Hypothalamus (tissue), 51 donors: ENCODE measurements at places on chromosomes 3 and 15.

DNA sequence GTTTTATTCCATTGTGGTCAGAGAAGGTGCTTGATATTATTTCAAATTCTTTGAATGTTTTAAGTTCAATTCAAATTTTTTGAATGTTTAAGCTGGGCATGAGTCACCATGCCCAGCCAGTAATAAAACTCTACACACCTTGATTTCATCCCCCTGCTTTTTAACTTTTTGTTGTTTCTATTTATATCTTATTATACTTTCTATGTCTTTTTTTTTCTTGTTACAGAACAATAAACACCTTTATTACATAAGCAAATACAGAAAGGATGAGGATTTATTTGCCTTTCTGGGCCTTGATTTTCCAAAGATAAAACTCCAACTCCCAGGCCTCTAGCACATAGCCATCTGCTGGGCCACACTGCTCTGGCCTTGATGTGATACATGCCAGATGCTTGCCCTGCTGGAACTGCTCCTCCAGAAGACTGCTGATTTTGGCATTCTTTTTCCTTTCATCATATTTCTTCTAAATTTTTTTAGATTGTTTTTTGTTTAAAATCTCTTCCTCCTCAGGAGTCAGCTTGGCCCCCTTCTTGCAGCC is 14.0 kb downstream of the DNAH12 start:
- DNase-seq = no peak

GRCh38 chr3:147099076-147099475 is 307.3 kb downstream of the ZIC4 start:
- no peak for DNase-seq

DNA sequence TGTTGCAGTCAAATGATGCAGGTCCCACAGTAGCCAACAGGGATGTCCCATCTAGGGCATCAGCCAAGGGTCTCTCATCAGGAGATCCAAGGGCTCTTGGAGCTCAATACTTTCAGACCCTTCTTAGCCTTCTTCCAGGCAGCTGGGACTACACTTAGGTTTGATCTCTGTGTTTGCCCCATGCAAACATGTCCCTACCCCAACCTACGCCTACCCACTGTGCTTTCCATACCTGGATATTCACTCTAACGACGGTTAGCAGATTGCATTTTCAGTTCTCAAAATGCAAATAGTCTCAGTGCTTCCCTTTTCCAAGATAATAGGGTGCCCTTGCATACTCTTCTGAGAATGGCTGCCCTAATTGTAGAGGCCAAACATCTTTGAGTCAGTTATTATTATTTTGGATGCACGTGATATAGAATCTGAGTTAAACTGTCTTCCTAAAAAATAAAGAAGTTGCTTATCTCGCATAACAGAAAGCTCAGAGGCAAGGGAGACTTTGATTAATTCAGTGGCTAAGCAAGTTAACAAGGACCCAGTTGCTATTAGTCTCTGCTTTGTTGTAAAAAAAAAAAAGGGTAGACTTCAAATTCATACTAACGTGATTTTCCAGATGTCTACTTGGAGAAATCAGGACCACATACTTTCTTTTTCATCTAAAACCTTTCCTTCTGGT is 1.0 kb upstream of the CEP70 start:
- DNase-seq = no peak

- DNase-seq = no peak
Measured at GRCh38 chr3:128410669-128411573, 55.8 kb downstream of the DNAJB8 start.

DNA sequence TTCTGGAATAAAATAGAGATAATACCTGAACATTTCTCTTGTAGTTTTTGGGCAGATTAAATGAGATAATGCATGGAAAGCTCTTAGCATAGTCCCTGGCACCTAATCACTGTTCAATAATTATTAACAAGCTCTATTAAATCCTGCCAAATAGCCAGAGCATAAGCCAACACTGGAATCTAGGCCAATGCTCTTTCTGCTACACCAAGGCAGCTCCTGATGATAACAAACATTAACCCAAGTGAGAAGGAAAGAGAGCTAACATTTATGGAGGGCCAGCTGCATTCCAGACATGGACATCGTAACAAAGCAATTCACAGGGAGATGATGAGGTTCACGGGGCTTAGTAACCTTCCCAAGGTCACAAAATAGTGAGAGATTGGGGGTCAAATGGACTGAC is 23.3 kb downstream of the LARP6 start:
- DNase-seq = no peak

- no peak for DNase-seq
Measured at GRCh38 chr3:51691021-51691420, 15.8 kb upstream of the GRM2 start.

GRCh38 chr15:100683434-100683833 is 81.0 kb downstream of the ASB7 start:
- DNase-seq = no peak

DNA sequence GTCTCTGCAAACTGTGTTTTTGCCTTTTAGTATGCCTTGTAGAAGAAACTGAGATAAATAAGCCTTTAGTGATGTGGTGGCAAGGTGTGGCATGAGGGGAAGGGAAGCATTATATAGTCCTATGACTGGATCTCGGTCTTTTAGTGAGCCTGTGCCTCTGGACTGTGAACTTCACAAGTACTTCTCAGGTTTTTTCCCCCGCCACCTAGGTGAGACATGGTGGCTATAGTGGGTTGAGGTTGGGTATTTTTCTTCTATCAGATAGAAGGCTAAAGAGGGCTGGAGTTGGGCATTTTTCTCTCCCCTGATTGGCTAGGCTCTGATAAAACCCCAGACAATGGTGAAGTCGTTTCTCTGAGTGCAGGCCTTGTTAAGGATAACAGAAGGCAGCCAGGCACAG is 38.7 kb upstream of the ZFAND6 start:
- no peak for DNase-seq

DNA sequence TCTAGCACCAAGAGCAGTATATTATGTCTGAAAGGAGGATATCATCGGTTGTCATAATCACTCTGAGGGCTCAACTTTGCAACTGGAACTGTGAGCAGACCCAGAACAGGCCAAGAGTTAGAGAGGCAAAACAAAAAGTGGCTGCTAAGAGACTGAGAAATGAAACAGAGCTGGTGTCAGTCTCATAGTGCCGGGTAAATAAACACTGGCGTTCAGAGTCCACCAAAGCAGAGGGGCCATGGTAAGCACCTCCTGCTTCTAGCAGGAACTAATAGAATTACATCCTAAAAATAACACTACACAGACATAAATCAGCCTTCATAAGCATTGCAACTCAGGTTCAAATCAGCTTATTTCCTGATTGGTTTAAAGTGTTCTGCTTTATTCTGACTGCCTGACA is 10.3 kb upstream of the IL12A start:
- no peak for DNase-seq

DNA sequence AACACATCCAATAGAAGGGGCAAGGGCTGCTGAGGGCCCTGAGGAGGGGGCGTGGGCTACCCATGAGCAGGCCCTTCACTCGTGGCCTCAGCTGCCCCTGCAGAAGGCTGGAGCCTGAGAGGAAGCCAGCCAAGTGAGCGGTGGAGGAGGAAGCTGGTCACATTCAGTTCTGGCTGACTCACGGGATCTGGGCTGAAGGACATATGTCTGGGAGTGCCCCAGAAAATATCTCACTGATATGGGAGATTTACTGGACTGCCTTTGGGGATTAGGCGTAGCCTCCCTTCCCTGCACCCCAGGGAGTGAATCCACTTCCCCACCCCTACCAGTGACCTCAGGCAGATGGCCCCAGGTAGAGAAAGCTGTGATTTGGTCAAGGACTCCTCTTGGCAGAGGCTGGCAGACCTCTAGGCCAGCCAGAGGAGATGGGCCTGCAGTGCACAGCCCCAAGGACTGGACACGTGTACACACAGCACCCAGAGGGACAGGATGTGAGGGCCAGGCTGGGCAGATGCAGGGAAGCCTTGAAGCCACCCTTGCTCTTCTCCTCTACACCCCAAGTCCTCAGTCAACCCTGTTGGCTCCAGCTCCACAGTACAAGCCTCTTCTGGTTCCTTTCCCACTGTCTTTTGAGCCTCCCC is 14.2 kb upstream of the ANKDD1A start:
- DNase-seq = no peak

DNA sequence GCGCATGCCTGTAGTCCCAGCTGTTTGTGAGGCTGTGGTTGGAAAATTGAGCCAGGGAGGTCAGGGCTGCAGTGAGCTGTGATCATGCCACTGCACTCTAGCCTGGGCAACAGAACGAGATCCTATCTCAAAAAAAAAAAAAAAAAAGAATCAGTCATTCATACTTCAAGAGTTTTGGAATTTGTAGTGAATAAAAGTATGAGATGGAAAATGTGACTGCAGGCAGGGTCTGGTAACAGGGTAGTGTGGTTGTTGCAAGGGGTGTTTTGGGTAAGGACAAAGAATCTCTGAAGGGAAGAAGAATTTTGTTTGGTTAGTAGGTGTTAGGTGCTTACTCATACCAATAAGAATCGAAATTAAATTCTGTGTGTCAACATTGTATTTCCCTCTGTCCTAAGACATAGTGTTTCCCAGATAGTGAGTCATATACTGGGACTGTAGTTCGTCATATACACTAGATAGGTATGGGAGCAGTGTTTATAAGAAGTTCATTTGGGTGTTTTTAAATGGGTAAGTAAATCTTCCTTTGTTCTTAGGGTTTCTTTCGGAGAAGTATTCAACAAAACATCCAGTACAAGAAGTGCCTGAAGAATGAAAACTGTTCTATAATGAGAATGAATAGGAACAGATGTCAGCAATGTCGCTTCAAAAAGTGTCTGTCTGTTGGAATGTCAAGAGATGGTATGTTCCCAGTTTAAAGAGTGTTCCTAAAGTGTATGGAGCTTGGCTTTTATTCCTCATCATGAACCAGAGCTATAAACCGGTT is 14.2 kb downstream of the NR1D2 start:
- no peak for DNase-seq

- DNase-seq = no peak
Measured at GRCh38 chr3:15645246-15645645, 43.7 kb downstream of the BTD start.

DNA sequence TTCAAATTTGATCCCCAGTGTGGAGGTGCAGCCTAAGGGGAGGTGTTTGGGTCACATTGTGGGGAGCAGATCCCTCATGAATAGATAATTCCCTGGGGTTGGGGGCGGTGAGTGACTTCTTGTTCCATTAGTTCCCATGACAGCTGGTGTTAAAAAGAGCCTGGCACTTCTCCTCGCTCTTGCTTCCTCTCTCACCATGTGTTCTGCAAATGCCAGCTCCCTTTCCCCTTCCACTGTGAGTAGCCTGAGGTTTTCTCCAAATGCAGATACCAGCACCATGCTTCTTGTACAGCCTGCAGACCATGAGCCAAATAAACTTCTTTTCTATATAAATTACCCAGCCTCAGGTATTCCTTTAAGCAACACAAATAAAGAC is 23.1 kb downstream of the RIOX2 start:
- no peak for DNase-seq

DNA sequence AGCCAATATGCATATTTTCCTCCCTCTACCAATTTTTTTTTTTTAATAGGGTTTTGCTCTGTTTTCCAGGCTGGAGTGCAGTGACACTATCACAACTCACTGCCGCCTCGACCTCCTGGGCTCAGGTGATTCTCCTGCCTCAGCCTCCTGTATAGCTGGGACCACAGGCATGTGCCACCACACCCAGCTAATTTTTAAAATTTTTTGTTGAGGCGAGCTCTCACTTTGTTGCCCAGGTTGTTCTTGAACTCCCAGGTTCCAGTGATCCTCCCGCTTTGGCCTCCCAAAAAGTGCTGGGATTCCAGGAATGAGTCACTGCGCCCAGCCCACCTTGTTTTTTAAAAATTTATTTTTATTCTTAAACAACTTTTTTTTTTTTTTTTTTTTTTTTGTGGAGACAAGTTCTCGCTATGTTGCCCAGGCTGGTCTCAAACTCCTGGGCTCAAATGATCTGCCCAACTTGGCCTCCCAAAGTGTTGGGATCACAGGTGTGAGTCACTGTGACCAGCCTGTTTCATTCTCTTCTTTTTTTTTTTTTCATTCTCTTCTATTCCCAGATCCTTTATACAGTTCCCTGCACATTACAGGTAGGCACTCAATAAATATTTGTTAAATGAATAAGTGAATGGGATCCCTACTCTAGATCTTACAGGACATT is 40.5 kb upstream of the PIK3CB start:
- DNase-seq = no peak

- DNase-seq = peak; percentile 12
Measured at GRCh38 chr3:54891540-54891897, 36.3 kb downstream of the LRTM1 start.

- no peak for DNase-seq
Measured at GRCh38 chr3:156368189-156368588, 186.7 kb downstream of the SSR3 start.

GRCh38 chr15:22892333-22892732 is 53.9 kb downstream of the NIPA2 start:
- no peak for DNase-seq

DNA sequence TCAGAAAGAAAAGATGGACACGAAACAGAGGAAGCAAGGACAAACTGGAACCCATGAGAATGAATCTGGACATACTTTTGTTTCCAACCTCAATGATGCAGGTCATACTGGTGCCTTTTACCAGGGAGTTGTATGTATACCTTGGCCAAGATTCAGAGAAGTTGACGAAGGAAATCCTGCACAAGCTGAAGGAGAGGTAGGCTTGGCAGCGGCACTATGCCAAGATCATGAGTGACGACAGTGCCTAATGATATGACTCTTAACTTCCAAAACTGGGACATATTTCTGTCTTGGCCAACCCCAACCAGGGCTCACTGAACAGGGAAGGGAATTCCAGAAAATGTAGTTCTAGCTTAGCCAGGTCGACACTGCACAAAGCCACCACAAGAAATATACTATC is 149.2 kb upstream of the SLCO3A1 start:
- DNase-seq = no peak

GRCh38 chr15:60118626-60119025 is 114.5 kb downstream of the FOXB1 start:
- no peak for DNase-seq

- no peak for DNase-seq
Measured at GRCh38 chr3:8458238-8458661, 43.4 kb upstream of the LMCD1 start.

GRCh38 chr3:81433675-81434074 is 327.8 kb downstream of the GBE1 start:
- no peak for DNase-seq

DNA sequence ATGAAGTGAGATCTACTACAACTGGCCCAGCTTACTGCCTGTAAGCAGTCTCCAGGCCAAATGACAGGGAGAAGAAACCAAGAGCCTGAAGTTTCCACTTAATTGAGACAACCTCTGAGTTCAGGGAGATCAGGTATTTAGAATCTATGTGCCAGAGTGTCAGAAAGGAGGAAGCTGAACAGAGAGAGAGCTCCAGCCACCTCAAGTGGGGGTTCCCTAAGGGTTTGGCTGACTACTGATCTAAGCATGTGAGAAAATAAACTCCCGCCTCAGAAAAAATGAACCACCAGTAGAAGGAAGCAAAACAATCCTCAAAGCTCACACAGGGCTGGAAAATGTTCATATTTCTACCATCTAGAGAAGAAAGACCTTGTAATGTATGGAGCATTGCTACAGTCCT is 25.0 kb downstream of the ADAM10 start:
- DNase-seq = no peak
